ENCODE measurements at places on chromosomes 3 and 15. TPM values are rescaled to one million over a fixed set of nuclear protein-coding genes. Genes with fewer than 3 reads are reported as not detected.

SLC2A2 gene
- total RNA-seq: not detected

CCDC80 gene
- 90.8 TPM for total RNA-seq

TLR9 gene
- not detected for total RNA-seq

GRCh38 chr3:138949002-138949418, 2.0 kb downstream of the FOXL2NB start:
- peaks cover 21% of the 10 kb centered on the region for H3K4me1 ChIP-seq

- no peak overlapping the region for H3K4me3 ChIP-seq
- no peak for DNase-seq
- H3K4me1 ChIP-seq: peaks cover 15% of the 10 kb centered on the region
These were observed 4.7 kb downstream of the CEP152 start for GRCh38 chr15:48806151-48806550.

DNA sequence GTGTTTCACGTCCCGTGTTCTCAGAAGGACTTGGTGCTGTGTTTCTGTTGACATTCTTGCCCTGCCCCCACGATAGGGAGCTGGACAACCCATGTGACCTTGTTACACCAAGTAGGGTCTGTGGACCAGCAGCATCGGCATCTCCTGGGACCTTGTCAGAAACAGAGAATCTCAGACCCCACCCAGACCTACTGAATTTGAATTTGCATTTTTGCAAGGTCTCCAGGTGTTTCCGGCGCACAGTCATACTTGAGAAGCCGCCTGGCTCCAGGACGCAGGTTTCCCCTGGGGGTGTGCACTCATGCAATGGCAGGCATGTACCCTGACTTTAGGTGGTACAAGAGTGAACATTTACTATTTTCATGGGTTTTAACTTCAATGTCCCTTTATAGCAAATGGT, 117.9 kb downstream of the TLE3 start:
- no peak overlapping the region for H3K27ac ChIP-seq
- no peaks in the 10 kb centered on the region for H3K4me1 ChIP-seq
- no peaks in the 10 kb centered on the region for H3K27me3 ChIP-seq
- H3K36me3 ChIP-seq: no peaks in the 10 kb centered on the region

All from thoracic aorta (tissue), 2 donors.